ENCODE measurements at places on chromosomes 4 and X.

DNA sequence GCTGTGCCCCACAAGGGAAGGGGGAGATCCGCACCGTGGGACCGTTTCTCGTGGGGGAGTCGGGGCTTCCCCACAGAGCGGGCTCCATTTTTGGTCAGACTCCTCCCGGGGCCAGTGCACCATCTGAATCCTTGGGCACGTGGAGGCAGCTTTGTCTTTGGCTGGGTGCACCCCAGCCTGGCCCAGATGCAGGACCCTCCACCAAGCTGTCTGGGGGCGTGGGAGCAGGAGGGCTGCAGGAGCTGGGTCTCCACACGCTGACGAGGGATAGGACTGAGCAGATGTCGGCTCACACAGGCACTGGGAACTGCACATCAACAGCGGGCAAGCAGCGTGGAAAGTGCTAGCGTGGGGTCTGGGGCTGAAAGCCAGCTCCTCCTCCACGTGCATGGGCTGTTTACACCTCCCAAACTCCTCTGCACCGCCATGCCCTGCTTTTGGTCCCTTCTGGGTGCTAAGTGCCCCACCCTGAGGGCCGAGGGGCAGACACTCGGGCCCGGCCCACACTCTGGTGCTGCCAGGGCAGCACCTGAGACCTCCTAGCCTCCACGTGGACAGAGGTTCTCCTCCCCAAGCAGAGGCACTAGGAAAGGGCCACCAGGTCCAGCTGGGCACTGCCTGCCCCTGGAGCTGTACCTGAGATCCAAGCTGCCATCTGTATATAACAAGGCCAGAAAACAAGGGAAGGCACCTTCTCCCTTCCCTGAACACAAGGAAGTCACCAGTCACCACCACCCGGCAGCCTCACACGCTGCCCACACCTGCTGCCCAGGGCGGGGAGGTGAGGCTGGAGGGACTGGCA is 13.8 kb downstream of the DGKQ start:
- DNase-seq = no peak

DNA sequence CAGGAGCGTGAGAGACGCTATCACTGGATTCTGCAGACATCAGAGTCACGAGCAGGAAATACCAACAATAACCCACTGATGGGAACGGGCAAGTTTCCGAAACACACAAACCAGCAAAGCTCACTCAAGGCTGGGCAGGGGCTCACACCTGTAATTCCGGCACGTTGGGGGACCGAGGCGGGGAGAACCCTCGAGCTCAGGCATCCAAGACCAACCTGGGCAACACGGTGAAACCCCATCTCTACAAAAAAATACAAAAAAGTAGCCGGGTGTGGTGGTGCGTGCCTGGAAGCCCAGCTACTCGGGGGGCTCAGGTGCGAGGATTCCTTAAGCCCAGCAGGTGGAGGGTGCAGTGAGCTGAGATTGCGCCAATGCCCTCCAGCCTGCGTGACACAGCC is 17.2 kb upstream of the GTPBP6 start:
- no peak for DNase-seq

- peak; percentile 77 for DNase-seq
Observed at GRCh38 chr4:170089668-170090351, at the start of gene AADAT. AADAT (minus strand) TSS chr4:170089956; CDS start chr4:170089690, 266 bp downstream.

GRCh38 chr4:155620637-155621036 is 46.0 kb upstream of the GUCY1A1 start:
- no peak for DNase-seq

All from hypothalamus (tissue), 51 donors.